ENCODE measurements at places on chromosomes 3 and 15. TPM values are rescaled to one million over a fixed set of nuclear protein-coding genes. Genes with fewer than 3 reads are reported as not detected.

GRCh38 chr15:99275525-99276128 lies 24.3 kb downstream of the LRRC28 start:
- no peak for DNase-seq
- no peaks in the 10 kb centered on the region for H3K27me3 ChIP-seq
- H3K36me3 ChIP-seq: peaks cover 9% of the 10 kb centered on the region
- no peak overlapping the region for H3K4me3 ChIP-seq

GRCh38 chr3:75129101-75129500 lies 514.6 kb upstream of the CNTN3 start:
- no peak overlapping the region for H3K4me3 ChIP-seq
- H3K36me3 ChIP-seq: no peaks in the 10 kb centered on the region
- H3K4me1 ChIP-seq: no peaks in the 10 kb centered on the region
- no peak for DNase-seq
- H3K27ac ChIP-seq: no peak overlapping the region
- H3K27me3 ChIP-seq: no peaks in the 10 kb centered on the region

DNA sequence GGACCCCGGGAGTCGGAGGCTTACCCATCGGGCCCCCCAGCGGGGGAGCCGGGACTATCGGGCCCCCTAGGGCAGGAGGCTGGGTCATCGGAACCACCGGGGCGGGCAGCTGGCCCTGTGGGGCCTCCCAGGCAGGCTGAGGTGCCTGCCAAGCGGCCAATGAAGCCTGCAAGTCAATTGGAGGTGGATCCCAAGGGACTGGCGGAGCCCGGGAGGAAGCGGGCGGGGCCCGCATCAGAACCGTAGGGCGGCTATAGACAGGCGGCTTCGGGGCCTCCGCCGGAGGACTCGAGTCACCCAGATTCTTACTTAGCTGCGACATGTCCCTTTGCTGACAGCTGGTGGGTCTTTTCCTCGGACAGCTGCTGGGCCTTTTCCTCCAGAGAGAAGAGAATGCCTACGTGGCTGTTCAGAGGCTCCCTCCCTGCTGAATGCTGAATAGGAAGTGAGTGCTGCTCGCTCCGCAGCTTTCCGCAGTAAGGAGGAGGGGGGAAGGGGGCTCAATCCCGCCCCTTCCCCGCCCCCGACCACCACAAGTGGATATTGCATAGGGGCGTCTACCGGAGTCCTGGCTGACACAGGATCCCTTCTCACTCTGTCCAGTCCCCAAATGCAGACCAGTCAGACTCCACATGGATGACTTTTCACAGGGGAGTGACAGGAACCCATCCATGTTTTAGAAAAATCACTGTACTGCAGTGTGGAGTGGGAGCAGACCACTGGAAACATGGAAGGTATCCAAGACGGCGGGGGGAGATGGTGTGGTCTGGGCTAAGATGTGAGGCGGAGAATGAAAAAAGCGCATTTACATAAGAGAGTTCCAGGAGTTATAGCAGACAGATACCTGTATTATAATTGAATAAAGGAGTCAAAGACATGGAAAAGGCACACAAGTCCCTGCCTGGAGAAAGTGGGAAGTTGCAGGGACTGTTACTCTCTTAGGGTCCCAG lies at the start of gene MAGEL2:
MAGEL2 (minus strand) TSS at position 447 of the 950 bp plus-strand sequence; CDS start at position 322, 125 bp downstream.
- H3K36me3 ChIP-seq: no peaks in the 10 kb centered on the region
- no peaks in the 10 kb centered on the region for H3K4me1 ChIP-seq
- no peak within 1 kb of the TSS for H3K27ac ChIP-seq
- peaks cover 6% of the 10 kb centered on the region for H3K27me3 ChIP-seq
- H3K4me3 ChIP-seq: no peak within 1 kb of the TSS
- no peak for DNase-seq

- no peaks in the 10 kb centered on the region for H3K36me3 ChIP-seq
- DNase-seq: no peak
- H3K27ac ChIP-seq: no peak overlapping the region
- no peaks in the 10 kb centered on the region for H3K27me3 ChIP-seq
- no peaks in the 10 kb centered on the region for H3K4me1 ChIP-seq
- no peak overlapping the region for H3K4me3 ChIP-seq
Observed at GRCh38 chr3:49880581-49881315, 11.0 kb upstream of the CAMKV start.

The ITIH1 gene
- not detected for total RNA-seq

The VEPH1 gene
- not detected for total RNA-seq

The COL7A1 gene
- 1.6 TPM for total RNA-seq

The MESP2 gene
- total RNA-seq: not detected

All from activated CD8-positive, alpha-beta T cell treated with anti-CD3 and anti-CD28 coated beads for 36 hours (primary cell).